AG04449 (cell line): ENCODE measurements at places on chromosomes 11 and 22.

GRCh38 chr11:43852057-43852636 lies 28.5 kb upstream of the ALKBH3 start:
- DNase-seq = peak; percentile 50

DNA sequence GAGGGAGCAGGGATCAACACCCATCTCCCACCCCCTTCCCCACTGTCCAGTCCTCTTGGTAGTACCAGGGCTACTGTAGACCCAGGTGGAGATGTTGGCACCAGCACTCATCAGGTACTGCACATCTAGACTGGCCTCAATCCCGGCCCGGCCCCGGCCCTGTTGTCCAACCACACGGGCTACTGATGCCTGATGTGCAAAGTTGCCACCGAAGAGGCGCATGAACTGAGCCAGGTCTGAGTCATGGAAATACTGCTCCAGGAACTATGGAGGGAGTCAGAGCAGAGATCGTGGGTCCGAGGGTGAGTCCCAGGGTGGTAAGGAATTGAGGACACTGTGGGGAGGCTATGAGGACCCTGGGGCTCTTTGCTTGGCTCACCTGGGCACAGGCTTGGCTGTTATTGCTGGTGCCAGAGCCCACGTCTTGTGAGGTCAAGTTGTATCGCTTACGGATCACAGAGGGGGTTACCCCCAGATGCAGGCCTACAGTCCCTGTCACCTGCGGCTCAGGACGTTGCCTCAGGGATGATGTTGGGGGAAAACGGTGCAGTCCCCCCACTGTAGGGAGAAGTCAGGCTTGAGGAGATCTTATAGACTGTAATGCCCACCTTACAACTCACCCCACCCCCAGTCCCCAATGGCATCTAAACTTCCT lies 2.5 kb downstream of the TPP1 start:
- no peak for DNase-seq

DNA sequence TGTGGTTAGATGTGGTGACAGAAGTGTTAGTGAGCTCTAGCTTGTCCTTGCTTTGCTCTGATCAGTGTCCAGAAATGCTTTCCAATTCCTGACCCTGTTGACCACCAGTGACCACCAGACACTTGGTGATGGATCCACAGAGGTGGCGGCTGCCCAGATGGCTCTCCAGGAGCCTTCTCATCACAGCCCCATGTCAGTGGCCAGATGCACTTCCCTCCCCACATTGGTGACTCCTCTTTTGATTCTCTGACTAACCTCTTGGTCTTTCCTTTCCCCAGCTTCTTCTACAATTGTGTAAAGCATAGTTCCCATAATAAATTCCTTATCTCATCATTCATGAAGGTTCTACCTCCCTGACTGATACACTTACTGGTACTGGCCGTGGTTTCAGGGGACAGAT lies 40.1 kb upstream of the CXCR5 start:
- DNase-seq = no peak

GRCh38 chr22:31094021-31094551 lies 13.0 kb downstream of the SMTN start:
- no peak for DNase-seq

- no peak for DNase-seq
Measured at GRCh38 chr22:45942344-45942743, 34.6 kb downstream of the WNT7B start.

GRCh38 chr11:117072517-117073461 lies 25.4 kb downstream of the SIK3 start:
- peak; percentile 56 for DNase-seq

DNA sequence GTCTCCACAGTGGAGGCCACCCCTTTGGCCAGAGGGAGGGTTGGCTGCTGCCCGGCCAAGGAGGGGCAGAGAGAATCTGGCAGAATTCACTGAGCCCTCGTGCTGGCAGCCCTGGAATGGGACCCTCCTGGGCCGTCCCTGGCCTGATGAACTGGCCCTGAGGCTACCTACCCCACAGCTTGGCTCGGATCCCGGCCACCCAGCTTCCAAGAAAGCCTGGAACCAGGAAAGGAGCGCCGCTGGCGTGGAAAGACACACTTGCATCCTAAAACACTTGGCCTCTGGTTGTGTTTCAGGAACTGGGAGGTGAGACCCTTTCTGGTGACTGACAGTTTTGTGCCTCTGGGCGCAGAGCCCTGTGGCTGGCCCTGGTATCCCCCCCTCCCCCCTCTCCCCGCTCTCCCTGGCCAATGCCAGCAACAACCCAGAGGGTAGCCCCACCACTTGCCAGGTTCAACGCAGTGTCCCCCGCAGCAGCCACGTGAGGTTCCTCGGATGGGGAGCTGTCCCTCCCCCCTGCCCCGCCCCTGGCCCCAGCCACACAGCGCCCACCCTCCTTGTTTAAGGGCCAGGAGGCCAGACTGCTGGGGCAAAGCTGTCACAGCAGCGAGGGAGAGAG lies 693 bp downstream of the NFAM1 start:
- DNase-seq = no peak

DNA sequence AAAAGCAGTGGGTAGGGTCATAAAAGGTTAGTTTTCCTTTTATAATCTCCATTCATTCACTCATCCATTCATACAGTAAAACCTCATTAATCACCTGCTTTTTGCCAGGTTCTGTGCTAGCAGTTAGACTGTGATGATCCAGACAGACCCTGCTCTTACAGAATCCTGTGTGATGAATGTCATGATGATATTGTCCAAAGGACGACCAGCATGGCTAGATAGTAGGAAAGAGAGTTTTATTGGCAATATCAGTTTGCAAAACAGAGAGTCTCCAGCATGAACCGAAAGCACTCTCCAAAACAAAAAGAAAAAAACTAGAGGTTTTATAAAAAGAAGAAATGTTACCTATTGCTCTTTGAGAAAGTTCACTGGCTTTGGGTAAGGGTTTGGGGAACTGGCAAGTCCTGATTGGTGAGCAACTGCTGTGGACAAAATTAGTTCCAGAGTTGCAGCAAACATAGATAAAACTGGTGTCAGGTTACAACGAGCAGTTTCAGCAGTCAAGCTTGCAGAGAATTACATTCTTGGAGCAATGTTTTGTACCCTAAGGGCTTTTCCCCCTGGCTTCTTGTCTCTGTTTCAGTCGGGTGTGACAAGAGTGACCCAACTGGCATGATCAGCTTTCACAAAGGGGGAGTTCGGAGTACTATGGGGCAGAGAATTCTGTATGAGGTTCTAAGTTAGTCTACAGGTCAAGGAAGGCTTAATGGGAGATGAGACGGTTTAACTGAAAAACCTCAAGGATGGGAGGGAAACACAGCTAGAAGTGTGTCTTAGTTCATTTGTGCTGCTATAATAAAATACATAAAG lies 58.3 kb downstream of the HSD17B12 start:
- peak; percentile 58 for DNase-seq

GRCh38 chr11:13891911-13892310 lies 70.6 kb upstream of the SPON1 start:
- no peak for DNase-seq

- no peak for DNase-seq
Measured at GRCh38 chr22:44894321-44894720, 115.5 kb downstream of the PHF21B start.

GRCh38 chr11:69316956-69317355 lies 23.0 kb downstream of the MYEOV start:
- DNase-seq = no peak

DNA sequence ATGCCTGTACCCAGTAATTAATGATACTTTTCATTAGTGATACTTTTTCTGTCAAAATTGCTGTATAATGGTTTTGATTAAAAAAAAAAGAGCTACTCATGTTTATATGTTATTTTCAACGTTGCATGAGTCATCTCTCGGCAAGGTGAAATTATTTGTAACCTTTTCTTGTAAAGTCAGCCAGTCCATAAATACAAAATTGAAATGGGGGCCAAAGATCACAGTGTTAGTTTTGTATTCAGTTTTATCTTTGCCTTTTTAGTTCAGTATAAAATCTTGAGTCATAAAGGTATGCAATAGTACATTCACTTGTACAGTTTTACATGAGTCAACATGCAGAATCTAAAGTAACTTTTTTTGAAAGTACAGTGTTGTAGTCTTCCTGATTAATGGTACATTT lies 4.3 kb downstream of the ARHGEF12 start:
- no peak for DNase-seq

DNA sequence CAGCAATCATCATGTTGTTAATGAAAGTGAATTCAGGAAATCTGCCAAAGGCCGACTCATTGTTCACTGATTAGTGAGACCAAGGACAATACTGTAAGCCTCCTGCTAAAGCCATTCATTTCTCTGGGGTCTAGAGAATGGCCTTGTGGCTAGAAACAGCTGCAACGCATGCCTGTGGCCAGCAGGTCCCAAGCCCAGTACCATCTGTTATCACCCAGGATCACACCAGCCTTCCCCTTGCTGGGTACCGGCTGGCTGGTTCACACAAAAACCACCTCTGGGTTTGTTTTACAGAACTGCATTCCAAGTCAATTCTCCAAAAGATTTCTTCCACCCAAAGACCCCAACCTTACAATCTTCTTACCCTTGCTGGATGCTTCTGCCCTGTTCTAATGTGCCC lies 1.1 kb downstream of the PLAAT5 start:
- DNase-seq = no peak

DNA sequence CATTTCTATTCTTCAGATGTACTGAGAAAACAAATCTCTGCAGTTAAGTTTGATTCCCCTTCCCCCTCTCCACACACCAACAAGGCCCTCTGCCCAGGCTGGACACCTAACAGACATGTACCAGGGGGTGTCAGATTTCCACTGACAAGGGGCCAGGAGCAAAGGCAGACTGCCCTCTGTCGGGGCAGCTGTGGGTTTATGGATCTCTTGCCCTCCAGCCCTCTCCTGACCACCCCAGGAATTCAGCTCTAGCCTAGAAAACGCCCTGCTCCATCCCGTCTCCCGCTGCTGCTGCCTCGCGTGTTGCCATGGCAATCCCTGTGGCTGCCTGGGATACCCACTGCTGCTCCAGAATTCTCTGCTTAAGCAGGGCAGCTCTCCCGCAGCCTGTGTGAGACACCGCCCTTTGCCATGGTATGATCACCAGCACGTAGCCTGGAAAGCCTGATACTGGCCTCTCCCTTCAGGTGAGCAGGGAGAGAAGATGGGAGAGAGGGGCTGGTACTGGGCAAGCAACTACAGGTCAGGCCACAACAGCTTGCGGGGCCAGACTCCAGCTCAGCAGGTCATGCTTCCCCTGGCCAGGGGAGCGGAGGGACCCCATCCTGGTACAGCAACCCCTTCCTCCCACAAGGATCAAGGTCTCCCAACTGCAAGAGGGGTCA lies 41.6 kb downstream of the BUD13 start:
- DNase-seq = no peak

DNA sequence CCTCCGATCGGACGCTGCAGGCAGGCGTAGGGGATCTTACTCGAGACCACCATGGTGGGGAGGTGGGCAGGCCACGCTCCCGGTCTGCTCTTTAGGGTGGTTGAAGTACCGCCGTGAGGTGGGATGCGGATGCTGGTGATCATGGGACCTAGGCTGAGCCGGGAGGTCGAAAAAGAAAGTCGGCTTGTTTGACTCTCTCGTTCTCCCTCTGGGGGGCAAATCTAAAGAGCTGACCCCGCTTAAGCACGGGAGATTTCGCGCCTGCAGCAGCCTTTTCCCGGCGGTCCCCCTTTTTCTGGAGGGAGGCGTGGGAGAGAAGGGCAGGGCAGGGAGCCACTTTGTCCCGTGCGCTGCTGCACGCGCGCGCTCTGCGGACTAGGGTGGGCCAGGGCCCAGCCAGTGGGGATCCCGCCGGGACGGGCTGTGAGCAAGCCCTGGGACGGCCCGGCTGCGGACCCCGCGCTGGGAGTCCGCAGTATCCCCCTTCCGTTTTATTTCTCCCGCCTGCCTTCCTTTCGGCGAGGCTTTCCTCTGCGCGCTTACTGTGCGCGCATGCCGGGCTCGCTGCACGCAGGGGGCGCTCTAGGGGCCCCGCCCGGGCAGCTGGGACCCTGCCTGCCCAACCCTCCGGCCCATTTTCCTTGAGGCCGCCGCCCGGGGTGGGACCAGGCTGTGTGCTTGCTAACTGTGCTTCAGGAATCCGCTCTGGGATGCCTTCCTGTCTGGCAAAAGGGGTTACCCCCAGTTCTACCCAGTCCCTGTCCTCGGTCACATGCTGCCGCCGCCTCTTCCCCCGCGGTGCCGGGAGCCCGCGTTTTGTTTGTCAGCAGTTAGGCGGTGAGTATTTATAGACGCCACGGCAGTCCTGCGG lies 81.0 kb downstream of the PRR5L start:
- DNase-seq = no peak

- no peak for DNase-seq
Measured at GRCh38 chr22:44944883-44945601, 64.8 kb downstream of the PHF21B start.

DNA sequence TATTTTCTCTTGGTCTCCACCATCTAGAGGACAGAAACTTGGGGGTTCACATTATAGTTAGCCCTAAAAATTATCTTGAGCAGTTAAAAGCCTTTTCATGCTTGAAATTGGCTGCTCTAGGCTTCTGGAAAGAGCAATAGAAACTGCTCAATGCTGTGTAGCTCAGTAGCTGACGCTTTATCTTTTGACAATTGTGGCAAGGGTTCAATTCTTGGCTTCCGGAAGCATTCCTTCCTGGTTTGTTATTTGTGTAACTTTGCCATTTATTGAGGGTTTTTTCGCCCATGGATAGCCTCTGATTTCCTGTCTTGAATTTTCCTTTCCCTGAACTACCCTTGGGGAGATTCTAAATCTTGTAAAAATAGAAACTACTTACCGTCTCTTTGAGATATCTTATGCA lies 10.3 kb upstream of the OR56A1 start:
- DNase-seq = no peak

GRCh38 chr11:2890466-2891294 lies 5.1 kb upstream of the CDKN1C start:
- no peak for DNase-seq

DNA sequence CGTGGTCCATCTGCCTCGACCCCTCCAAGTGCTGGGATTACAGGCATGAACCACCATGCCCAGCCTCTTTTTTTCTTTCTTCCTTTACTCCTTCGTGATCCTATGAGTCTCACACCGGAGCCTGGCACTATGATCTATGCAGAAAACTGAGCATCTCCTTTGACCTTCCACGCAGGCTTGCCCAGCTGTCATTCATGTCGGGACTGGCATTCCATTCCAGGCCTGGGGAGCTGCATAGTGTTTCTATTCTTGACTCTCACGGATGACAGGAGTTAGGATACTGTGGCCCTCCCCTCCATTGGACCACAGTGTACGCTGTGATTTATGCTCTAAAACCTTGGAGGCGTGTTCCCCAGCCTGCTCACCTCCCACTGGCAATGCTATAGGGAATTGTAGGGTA lies 611.8 kb downstream of the BRD1 start:
- no peak for DNase-seq

- no peak for DNase-seq
Measured at GRCh38 chr11:68270196-68271022, 1.4 kb downstream of the C11orf24 start.

- DNase-seq = no peak
Measured at GRCh38 chr11:111474432-111474831, 37.8 kb downstream of the BTG4 start.

- DNase-seq = no peak
Measured at GRCh38 chr11:11572386-11572785, 49.4 kb downstream of the GALNT18 start.

- no peak for DNase-seq
Measured at GRCh38 chr11:81874635-81875034, 859.0 kb downstream of the FAM181B start.
